ENCODE measurements at places on chromosomes 12 and 14. TPM values are rescaled to one million over a fixed set of nuclear protein-coding genes. Genes with fewer than 3 reads are reported as not detected.

Gene RAD51AP1
- 106 TPM for total RNA-seq

Gene TCL1A
- 12.2 TPM for total RNA-seq

Gene CLEC4C
- total RNA-seq, result not detected

Gene PARP11
- 5.4 TPM for total RNA-seq

Gene C12orf60
- 4.5 TPM for total RNA-seq

Gene NOS1
- total RNA-seq, result not detected

Gene NUDT14
- total RNA-seq, result 18.3 TPM

- DNase-seq, result no peak
Measured at GRCh38 chr12:19461999-19462398, 22.7 kb downstream of the AEBP2 start.

GRCh38 chr12:112103758-112104503 lies 4.7 kb downstream of the NAA25 start:
- no peak for DNase-seq

- DNase-seq, result no peak
Measured at GRCh38 chr14:89158701-89159100, 258.3 kb downstream of the FOXN3 start.

- no peak for DNase-seq
Measured at GRCh38 chr14:100332797-100333196, 9.7 kb downstream of the SLC25A47 start.

DNA sequence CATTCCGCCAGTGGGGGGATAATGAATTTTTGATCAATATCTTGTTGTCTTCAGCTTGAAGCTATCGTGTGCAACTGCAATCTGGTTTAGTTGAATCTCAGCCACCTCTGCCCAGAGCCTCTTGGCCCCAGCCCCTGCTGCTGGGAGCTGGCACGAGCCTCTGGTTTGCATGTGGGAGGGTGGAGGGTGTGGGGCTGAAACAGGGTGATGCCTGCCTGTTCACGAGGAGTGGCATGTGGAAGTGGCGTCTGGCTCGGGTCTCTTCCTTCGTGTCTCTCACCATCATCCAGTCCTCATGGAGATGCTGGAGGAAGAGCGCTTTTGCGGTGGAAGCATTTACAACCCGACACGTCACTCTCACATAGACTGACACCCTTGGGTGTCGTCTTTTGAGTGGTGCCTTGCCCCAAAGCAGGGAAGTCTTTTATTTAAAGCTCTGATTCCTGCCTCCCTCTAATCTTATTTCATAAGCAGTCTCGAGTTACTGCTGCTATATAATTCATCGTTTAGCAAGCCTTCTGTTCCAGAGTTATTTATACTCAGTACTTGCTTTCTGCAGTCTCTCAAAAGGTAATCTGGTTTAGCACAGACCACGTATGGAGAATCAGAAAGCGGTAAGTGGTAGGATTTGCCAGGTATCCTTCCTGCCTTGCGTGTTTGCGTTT lies 64.5 kb downstream of the AACS start:
- DNase-seq, result no peak

DNA sequence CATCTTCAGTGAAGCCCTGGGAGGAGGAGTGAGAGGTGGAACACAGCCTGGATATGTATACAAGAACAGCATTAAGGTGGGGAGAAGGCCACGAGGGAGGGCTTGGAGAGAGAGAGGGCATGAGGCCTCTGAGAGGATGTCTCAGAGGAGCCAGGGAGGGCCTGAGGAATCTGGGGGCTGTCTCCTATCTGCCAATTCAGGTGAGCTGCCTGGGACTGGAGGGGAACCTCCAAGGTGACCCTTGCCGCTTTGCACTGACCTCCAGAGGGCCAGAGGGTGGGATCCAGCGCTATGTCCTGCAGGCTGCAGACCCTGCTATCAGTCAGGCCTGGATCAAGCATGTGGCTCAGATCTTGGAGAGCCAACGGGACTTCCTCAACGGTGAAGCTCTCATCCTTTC lies 4.4 kb downstream of the ARHGEF25 start:
- no peak for DNase-seq

DNA sequence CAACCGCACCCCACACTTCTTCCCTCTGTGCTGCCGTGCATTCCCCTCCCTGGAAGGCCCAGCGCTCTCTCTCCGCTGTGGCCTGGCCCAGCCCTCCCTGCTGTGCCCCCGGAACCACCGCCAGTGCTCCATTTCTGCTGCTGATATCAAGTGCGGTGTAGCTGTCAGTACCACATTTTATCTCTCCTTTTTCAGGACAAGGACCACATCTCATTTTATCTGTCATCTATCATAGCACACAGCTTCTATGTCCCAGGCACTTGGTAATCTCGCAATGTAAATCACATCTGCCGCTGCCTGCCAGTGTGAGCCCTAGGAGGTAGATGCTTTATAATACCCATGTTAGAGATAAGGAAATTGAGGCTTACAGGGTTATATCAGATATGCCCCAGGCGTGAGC lies 18.3 kb downstream of the IL31 start:
- DNase-seq, result no peak

DNA sequence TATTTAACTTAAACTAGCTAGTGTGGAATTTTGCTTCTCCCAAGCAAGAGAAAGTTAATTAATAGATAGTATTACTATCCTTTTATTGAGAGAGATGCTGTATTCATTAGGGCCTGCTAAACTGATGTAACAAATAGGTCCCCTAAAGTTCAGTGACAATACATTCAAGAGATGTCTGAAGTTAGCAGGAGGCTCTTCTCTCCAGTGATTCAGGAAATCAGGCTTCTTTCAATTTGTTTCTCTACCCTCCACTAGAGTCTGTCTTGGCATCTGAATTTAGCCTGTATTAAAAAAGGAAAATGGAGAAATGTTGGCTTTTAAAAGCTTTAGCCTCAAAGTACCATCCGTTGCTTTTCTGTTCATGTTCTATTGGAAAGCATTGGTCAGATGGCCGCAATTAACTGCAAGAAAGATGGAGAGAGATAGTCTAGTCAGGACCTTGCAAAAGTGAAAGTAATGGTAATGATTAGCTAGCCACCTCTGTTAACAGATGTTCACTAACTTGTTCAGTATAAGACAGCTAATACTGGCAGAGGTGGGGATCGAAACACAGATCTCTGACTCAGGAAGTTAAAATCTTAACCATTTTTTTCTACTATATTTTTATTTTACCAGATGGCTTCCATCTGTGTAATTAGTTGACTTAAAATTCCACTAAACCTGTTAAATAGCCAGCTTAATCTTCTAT lies 786.8 kb downstream of the TMTC2 start:
- DNase-seq, result no peak

DNA sequence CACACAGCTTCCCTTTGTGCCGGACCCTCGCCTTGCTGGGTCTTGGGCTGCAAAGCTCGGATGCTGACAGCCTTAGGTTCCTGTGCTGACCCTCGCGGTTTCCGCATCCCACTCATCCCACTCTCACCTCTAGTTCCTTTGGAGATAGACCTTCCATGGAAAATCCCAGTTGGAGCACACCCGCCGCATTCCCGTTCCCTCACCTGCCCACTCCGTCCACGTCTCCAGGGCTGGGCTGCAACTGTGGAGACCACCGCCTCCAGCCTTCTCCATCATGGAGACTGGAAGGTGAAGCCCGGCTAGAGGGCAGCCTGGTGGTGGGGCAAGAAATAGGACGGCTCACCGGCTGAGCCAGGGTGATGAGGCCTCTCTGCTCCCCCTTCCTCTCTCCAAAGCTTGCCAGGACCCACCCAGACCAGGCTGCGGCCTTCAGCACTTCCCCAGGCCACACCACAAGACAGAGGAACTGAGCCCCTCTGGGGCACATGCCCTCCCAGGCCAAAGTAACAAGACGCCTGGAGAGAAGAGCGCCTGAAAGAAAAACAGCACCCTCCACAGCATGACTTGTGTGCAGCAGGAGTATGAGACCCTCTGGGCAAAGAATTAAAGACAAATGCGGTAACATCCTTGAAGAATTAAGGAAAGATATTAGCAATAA lies 15.0 kb downstream of the TMEM121 start:
- DNase-seq, result no peak

GRCh38 chr12:26318661-26319068 lies 123.3 kb downstream of the SSPN start:
- peak; percentile 86 for DNase-seq

GRCh38 chr12:26266881-26267280 lies 71.5 kb downstream of the SSPN start:
- no peak for DNase-seq

- DNase-seq, result no peak
Measured at GRCh38 chr12:8508910-8509841, 4.1 kb upstream of the CLEC4D start.

- DNase-seq, result peak; percentile 28
Measured at GRCh38 chr12:111268738-111269572, 99.9 kb downstream of the PHETA1 start.

GRCh38 chr12:132063491-132063890 lies 80.6 kb downstream of the DDX51 start:
- no peak for DNase-seq

- no peak for DNase-seq
Measured at GRCh38 chr14:63179383-63179782, 24.9 kb upstream of the RHOJ start.

DNA sequence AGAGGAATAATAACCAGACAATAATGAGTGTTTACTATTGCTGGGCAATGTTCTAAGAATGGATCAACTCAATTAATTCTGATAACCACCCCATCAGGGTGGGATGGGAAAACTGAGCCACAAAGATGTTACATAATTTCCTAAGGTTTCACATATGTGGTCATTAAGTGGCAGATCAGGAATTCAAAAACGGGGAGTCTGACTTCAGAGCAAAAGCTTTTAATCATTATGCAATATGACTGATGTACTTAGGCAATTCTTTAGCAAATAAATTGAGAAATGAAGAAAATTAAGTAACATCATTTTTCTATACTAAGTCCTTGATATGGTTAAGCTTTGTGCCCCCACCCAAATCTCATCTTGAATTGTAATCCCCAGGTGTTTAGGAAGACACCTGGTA lies 53.4 kb downstream of the PLCZ1 start:
- DNase-seq, result no peak

DNA sequence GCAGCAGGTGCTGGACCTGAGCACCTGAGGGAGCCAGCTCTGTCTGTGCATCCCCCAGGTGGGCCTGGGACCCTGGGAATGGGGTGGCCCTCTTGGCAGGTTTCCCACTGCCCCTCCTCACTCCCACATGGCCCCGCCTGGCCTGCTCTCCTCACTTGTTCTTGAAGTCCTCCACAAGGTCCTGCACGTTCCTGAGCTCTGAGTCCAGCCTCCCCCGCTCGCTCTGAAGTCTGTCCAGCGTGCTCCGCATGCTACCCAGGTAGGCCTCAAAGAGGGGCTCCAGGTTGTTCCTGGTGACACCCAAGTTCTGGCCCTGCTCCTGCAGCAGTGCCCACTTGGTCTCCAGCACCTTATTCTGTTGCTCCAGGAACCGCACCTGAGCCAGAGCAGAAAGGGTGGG lies 2.9 kb downstream of the KRT79 start:
- DNase-seq, result no peak

DNA sequence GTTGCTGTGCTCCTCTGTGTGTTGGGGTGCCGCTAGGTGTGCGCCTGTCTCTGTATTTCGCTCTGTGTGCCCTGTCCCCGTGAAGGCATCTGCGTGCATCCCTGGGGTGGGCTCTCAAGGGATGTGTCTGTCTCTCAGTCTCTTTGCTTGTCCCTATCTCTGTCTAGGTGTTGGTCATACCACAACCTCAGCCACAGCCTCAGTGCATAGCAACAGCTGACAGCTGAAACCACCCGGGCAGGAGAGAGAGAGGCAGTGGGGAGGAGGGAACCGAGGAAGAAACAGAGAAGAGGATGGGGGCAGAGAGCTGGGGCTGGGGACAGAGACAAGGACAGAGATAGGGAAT lies 953 bp upstream of the NXPH4 start:
- DNase-seq, result peak; percentile 41

GRCh38 chr12:23906329-23906728 lies 43.1 kb downstream of the SOX5 start:
- DNase-seq, result peak; percentile 91

- no peak for DNase-seq
Measured at GRCh38 chr12:76679778-76680177, 84.1 kb upstream of the ZDHHC17 start.

DNA sequence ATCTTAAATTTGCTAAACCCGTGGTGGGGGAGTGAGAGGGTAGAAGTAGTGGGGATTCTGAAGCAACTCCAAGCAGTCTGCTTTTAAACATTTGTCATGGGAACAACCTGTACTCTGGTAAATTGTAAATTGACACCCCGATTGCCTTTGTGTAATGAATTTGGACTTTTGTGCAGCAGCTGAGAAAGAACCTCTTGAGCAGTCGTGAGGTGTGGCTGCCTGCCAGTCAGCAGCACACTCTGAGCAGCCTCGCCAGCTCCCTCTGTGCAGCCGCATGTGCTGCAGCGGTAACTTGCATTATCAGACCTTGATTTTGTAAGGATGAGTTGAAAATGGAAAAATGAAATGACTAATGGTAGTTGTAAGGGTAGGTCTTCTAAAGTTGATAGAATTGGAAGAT lies 74.3 kb downstream of the SUSD6 start:
- peak; percentile 70 for DNase-seq

DNA sequence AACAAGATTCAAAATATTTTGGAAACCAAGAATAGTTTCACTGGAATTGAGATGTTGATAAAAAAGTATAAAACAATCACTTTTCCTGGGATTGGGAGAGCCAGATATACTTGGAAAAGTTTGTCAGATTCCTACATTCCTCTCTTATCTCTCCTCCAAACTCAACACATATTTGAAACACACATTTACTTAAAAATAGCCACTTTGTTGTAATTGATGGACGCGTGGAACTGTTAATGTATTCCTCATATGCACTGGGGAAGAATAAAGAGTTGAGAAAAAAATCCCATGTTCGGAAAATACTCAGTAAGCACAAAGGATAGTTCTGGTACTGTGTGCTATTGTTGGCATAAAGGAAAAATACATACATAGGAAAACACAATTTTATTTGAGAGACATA lies 195.6 kb upstream of the FLRT2 start:
- DNase-seq, result no peak

- DNase-seq, result no peak
Measured at GRCh38 chr12:122049827-122050226, 28.1 kb downstream of the BCL7A start.

DNA sequence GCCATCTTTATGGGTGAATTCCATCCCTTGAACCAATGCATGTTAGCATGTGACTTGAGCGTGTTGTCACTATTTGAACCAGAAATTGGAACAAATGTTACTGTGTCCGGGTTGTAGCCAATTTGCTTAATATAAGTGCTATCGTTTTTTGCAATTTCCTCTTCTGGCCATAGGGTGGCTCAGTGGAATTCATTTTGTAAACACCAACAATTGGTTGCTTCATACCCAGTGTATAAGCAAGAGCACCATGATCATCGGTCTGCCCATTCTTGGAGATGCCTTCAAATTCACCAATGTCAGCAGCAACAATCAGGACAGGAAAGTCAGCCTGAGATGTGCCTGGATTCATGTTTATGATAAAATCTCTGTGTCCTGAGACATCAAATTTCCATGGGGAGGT lies 5.0 kb upstream of the NEDD1 start:
- no peak for DNase-seq

DNA sequence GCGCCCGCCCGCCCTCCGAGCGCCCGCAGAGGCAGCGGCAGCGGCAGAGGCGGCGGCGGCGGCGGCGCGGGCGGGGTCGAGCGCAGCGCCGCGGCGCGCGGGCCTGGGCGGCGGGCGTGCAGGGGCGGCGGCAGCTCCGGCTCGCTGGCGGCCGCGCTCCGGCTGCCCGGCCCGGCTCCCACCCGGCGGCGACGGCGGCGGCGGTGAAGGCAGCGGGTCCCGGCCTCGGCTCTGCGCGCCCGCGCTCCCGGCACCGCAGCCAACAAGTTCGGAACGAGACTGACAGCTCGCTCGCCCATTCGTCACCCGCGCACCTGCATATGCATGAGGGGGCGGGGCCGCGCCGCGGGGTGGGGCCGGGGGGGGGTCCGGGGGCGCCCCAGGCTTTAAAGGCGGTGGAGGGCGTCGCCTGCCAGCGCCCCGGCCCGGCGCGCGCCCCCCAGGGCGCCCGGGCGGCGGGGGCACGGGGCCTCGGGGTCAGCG lies at the start of gene JAG2:
TSS of gene JAG2 (minus strand) at position 281 of the 483 bp plus-strand sequence. CDS start 356 bp downstream, outside the sequence.
- DNase-seq, result peak; percentile 84

Measured in Daoy (cell line).